ENCODE measurements at places on chromosomes 11 and 22. TPM values are rescaled to one million over a fixed set of nuclear protein-coding genes. Genes with fewer than 3 reads are reported as not detected.

GRCh38 chr11:118921121-118921928, 4.4 kb downstream of the BCL9L start:
- H3K4me3 ChIP-seq = peak overlapping the region; percentile 95
- peaks cover 1% of the 10 kb centered on the region for H3K27me3 ChIP-seq
- peaks cover 75% of the 10 kb centered on the region for H3K4me1 ChIP-seq
- peaks cover 37% of the 10 kb centered on the region for H3K36me3 ChIP-seq

- no peak for DNase-seq
- no peaks in the 10 kb centered on the region for H3K4me1 ChIP-seq
- H3K27me3 ChIP-seq = peaks cover 14% of the 10 kb centered on the region
- no peak overlapping the region for H3K4me3 ChIP-seq
These were observed 151.8 kb downstream of the MPPED1 start for GRCh38 chr22:43563571-43563970.

GRCh38 chr11:103433386-103434072, 324.3 kb downstream of the DYNC2H1 start:
- no peak overlapping the region for H3K4me3 ChIP-seq
- no peaks in the 10 kb centered on the region for H3K27me3 ChIP-seq
- H3K4me1 ChIP-seq = no peaks in the 10 kb centered on the region
- DNase-seq = no peak

DNA sequence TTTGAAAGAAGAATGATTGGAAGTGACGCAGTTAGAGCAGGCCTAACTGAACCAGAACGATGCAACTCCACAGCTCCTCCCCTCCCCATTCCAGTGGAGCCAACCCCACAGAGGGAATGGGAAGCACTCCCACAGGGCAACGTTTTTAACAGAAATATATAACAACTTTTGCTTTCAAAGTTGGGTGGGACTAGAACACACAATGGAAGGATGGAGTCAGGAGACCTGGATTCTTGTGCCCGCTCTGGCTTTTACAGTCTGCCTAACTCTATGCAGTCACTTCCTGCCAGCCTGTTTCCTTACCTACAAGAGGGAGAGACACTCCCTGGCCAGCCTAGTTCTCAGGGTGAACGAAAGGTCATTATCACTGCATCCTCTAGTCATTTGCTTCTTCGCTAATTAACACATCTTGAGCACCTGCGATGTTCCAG, 75.5 kb downstream of the PACSIN2 start:
- H3K4me1 ChIP-seq = peaks cover 35% of the 10 kb centered on the region
- H3K27ac ChIP-seq = no peak overlapping the region
- no peak overlapping the region for H3K4me3 ChIP-seq
- no peaks in the 10 kb centered on the region for H3K27me3 ChIP-seq
- DNase-seq = no peak

DNA sequence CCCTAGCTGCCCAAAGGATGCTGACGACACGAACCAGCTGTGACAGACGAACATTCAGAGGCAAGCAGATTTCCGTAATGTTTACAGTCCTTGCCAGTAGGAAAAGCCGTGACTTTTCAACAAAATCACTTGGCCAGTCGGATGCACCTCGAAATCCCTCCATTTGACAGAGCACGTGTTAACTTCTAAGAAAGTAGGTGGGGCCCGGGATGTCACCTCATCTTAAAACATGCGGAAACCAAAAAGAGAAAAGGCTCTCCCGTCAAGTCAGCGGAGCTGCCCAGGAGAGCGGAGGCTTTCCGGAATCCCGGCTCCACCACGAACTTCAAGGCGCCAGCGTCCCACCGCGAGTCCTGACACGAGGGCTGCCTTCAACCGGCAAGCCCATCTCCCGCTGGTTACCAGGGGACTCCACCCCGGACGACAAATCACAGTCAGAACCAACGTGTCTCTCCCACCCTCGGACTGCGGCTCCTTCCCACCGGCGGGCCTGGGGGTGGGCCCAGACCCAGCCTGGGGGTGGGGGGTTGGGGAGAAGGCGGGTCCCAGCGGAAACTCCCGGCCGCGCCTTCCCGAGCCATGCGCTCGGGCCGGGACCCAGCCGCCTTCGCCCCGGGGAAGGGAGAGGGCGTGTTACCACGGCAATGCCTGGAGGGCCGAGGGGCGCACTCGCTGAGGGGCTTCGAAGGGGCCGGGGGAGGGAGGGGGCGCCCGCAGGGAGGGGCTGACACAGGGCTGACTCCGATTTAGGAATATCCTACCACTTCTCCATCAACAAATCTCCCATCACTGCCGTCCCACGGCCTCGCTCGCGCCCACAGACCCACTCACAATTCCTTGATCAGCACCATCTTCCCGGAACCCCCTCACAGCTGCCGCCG, 475 bp downstream of the PITPNB start:
- no peaks in the 10 kb centered on the region for H3K27me3 ChIP-seq
- H3K36me3 ChIP-seq = peaks cover 35% of the 10 kb centered on the region

DNA sequence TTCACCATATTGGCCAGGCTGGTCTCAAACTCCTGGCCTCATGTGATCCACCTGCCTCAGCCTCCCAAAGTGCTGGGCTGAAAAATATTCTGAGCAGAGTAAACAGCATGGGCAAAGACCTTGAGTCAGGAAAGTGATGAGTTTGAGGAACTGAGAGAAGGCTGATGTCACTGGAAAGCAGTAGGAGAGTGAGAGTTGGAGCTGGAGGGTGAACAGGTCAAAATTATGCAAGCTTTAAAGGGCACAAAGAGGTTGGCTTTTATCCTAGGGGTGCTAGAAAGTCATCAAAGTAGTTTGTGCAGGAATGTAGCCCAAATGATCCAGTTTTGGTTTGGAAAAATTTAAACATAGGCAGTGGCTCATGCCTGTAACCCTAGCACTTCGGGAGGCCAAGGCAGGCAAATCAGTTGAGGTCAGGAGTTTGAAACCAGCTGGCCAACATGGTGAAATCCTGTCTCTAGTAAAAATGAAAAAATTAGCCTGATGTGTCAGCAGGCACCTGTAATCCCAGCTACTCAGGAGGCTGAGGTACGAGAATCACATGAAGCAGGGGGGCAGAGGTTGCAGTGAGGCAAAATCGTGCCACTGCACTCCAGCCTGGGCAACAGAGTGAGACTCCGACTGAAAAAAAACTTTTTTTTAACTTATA, 44.7 kb upstream of the CXCR5 start:
- DNase-seq = no peak
- peaks cover 16% of the 10 kb centered on the region for H3K4me1 ChIP-seq
- no peaks in the 10 kb centered on the region for H3K27me3 ChIP-seq
- H3K27ac ChIP-seq = peak overlapping the region; percentile 65
- H3K36me3 ChIP-seq = no peaks in the 10 kb centered on the region
- H3K4me3 ChIP-seq = no peak overlapping the region

GRCh38 chr11:119236891-119237290, 30.8 kb downstream of the CBL start:
- peaks cover 3% of the 10 kb centered on the region for H3K36me3 ChIP-seq
- no peak overlapping the region for H3K27ac ChIP-seq

- H3K4me1 ChIP-seq = peaks cover 15% of the 10 kb centered on the region
- peaks cover 9% of the 10 kb centered on the region for H3K36me3 ChIP-seq
- H3K27me3 ChIP-seq = no peaks in the 10 kb centered on the region
- no peak overlapping the region for H3K27ac ChIP-seq
- H3K4me3 ChIP-seq = no peak overlapping the region
- DNase-seq = no peak
These were observed 19.1 kb downstream of the MPEG1 start for GRCh38 chr11:59193587-59194130.

- H3K27ac ChIP-seq = no peak overlapping the region
- H3K4me3 ChIP-seq = no peak overlapping the region
- no peaks in the 10 kb centered on the region for H3K4me1 ChIP-seq
- no peaks in the 10 kb centered on the region for H3K36me3 ChIP-seq
- no peaks in the 10 kb centered on the region for H3K27me3 ChIP-seq
- DNase-seq = no peak
These were observed 124.1 kb upstream of the CSNK2A3 start for GRCh38 chr11:11476971-11477645.

- H3K27me3 ChIP-seq = no peaks in the 10 kb centered on the region
- no peaks in the 10 kb centered on the region for H3K4me1 ChIP-seq
- no peak overlapping the region for H3K4me3 ChIP-seq
- H3K36me3 ChIP-seq = no peaks in the 10 kb centered on the region
- DNase-seq = no peak
These were observed 769.5 kb upstream of the LUZP2 start for GRCh38 chr11:23727387-23727786.

GRCh38 chr11:69105461-69106030, 50.2 kb upstream of the SMIM38 start:
- H3K4me3 ChIP-seq = no peak overlapping the region
- peaks cover 8% of the 10 kb centered on the region for H3K4me1 ChIP-seq
- no peak for DNase-seq
- H3K27me3 ChIP-seq = no peaks in the 10 kb centered on the region

- H3K4me1 ChIP-seq = peaks cover 65% of the 10 kb centered on the region
- no peaks in the 10 kb centered on the region for H3K27me3 ChIP-seq
- peak overlapping the region; percentile 64 for H3K4me3 ChIP-seq
- H3K36me3 ChIP-seq = no peaks in the 10 kb centered on the region
- peak; percentile 71 for DNase-seq
- peak overlapping the region; percentile 94 for H3K27ac ChIP-seq
These were observed 35.0 kb upstream of the SORL1 start for GRCh38 chr11:121417055-121417551.

DNA sequence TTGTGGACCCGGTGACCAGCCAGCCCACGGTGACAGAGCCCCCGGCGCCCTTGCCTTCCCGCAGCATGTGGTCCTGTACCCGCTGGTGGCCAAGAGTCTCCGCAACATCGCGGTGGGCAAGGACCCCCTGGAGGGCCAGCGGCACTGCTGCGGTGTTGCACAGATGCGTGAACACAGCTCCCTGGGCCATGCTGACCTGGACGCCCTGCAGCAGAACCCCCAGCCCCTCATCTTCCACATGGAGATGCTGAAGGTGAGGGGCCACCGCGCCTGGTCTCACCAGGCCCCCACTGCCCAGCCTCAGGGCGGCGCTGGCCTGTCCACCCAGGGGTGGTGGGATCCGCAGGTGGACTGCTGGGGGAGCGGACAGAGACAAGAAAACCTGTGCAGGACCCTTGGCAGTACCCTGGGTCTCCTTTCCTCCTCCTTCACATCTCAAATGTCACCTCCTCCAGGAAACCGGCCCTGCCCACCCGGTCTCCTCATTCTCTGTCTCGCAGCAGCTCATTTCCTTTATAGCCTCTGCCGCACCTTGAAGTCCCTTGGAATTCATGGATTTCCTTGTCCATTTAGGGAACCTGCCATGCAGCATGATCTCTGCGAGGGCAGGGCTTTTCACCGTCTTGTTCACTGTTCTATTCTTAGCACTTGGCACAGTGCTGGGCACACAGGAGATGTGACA, 6.5 kb downstream of the AIP start:
- no peaks in the 10 kb centered on the region for H3K36me3 ChIP-seq
- H3K4me3 ChIP-seq = no peak overlapping the region
- no peak for DNase-seq
- H3K27me3 ChIP-seq = no peaks in the 10 kb centered on the region

DNA sequence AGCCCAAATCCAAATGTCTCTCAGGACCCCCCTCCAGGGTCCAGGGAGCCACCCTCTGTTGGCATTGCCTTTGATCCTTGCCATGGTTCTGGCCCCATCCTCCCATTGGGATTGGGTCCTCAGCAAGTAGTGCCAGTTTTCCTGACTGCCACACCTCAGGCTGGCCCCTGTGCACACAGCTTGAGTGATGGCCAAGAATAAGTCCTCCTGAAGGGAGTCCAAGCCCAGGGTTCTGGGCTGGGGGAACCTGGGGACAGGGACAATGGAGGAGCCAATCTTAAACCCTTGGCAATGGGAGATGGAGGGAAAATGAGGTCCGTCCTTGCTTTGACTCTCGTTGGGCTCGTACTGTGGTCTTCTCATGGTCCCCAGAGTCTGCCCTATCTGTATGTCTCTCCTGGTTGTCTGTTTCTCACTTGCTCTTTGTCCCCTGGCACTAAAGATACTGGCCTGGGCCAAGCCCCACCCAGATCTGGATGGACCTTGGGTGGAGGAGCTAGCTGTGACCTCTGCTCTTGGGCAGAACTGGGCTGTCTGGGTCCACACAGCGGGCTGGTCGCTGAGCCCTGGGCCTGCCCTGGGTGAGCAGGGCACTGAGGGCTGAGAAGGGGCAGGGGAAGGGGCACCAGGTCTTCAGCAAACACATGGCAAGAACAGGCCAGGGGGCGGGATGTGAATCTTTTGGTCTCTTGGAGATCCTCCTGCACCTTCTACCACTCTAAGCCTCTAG, 2.9 kb downstream of the SOX10 start:
- no peak for DNase-seq
- no peak overlapping the region for H3K27ac ChIP-seq
- H3K4me3 ChIP-seq = no peak overlapping the region
- H3K36me3 ChIP-seq = peaks cover under 1% of the 10 kb centered on the region
- no peaks in the 10 kb centered on the region for H3K27me3 ChIP-seq

DNA sequence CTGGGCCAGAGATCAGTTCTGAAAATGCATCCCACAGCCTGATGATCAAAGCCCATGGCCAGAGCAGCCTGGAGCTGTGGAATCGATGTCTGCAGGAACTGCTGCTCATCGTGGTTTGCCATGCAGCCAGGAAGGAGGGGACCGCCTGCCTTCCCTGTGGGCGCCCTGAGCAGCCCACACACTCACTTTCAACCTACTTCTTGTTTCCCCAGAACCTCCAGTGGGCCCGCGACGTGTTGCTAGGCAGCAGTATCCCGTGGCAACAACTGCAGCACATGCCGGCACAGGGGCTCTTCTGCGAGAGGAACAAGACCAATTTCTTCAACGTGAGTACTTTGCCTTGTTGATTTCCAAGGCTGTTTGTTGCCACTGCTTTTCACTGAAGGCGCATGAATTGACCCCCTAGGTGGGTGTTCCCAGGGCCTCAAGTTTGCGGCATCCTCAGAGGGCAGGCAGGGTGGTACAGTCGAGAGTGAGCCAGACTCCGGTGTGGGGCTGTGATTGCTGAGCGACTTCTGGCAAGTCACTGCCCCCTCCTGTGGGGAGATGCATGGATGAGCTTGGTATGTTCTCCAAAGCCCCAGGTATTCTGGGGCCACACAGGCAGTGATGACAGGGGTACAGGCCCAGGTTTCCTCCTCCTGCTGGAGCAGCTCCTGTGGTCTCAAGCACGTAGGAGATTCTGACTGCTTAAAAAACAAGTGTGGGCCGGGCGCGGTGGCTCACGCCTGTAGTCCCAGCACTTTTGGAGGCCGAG, 47.0 kb upstream of the SUSD2 start:
- H3K36me3 ChIP-seq = peaks cover 9% of the 10 kb centered on the region
- no peaks in the 10 kb centered on the region for H3K27me3 ChIP-seq
- peaks cover 50% of the 10 kb centered on the region for H3K4me1 ChIP-seq
- DNase-seq = peak; percentile 94
- peak overlapping the region; percentile 78 for H3K4me3 ChIP-seq
- peak overlapping the region; percentile 99 for H3K27ac ChIP-seq

The DNAJB7 gene
- total RNA-seq = not detected

The VWCE gene
- total RNA-seq = 0.99 TPM

The MAP6 gene
- not detected for total RNA-seq

The ASPHD2 gene
- total RNA-seq = 2.9 TPM

The VPREB3 gene
- total RNA-seq = 1.8 TPM
